ENCODE measurements at places on chromosomes 6 and 20.

GRCh38 chr6:92050216-92050615 is 1369.1 kb downstream of the EPHA7 start:
- no peak for DNase-seq

GRCh38 chr6:70414813-70415212 is 1.5 kb downstream of the FAM135A start:
- DNase-seq: no peak

DNA sequence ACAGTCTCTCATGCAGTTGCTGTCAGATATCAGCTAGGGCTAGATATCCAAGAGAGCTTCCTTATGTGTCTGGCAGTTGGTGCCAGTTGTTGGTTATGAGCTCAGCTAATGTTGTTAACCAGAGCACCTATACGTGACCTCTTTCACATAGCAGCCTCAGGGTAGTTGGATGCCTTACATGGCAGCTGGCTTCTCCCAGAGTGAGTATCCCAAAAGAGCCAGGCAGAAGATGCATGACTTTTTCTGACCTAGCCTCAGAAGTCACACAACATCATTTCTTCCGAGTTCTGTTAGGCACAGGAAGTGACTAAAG is 175.7 kb downstream of the VEGFA start:
- DNase-seq: no peak

- DNase-seq: no peak
These were observed 749 bp downstream of the FRK start for GRCh38 chr6:116059713-116060571.

- no peak for DNase-seq
These were observed 47.1 kb downstream of the FHL5 start for GRCh38 chr6:96610019-96610418.

GRCh38 chr20:48829940-48830339 is 2.1 kb upstream of the PREX1 start:
- no peak for DNase-seq

DNA sequence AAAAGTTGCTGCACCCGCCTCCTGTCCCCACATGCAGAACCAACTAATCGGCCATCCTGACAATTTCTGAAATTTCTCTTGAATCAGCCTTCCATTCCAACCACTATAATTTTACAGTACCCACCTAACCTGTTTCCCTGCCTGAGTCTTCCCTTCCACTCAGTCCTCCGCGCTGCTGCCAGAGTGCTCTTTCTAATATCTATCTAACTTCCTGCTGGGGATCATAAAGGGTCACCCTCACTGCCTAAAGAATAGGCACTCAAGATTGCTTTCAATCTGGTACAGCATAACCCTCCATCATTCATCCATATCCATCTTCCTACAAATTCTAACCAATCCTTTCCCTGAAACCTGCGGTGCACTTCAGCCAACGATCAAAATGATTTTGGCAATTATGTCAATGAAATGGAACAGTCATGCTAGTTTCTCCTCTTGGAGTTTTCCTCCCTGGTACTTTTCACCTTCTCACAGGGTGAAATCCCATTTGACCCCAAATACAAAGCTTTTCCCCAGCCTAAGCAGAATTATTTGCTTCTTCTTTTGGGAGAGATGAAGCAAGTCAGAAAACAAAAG is 117.5 kb upstream of the BEND6 start:
- DNase-seq: no peak

DNA sequence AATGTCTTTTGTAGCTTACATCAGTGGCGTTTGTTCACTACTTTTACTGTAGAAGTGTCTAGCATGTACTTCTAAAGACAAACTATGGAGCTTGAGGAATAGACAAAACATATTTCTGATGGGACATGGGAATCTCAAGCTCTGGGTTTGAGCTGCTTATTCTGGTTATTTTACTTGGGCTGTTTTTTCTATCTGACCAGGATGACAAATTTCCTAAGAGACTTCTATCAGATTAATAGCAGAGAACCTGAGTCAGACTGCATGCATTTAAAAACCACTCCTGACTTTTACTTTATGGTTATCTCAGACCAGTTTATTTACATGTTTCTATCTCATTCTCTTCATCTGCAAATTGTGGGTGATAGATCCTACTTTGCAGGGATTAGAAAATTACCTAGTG is 1282.3 kb upstream of the GJE1 start:
- peak; percentile 4 for DNase-seq

- no peak for DNase-seq
These were observed 74.7 kb upstream of the SLC22A16 start for GRCh38 chr6:110551088-110551487.

- DNase-seq: no peak
These were observed 1847.3 kb upstream of the DEFB115 start for GRCh38 chr20:29409833-29410805.

- DNase-seq: no peak
These were observed 174.7 kb downstream of the ZFAND3 start for GRCh38 chr6:37994223-37994622.

DNA sequence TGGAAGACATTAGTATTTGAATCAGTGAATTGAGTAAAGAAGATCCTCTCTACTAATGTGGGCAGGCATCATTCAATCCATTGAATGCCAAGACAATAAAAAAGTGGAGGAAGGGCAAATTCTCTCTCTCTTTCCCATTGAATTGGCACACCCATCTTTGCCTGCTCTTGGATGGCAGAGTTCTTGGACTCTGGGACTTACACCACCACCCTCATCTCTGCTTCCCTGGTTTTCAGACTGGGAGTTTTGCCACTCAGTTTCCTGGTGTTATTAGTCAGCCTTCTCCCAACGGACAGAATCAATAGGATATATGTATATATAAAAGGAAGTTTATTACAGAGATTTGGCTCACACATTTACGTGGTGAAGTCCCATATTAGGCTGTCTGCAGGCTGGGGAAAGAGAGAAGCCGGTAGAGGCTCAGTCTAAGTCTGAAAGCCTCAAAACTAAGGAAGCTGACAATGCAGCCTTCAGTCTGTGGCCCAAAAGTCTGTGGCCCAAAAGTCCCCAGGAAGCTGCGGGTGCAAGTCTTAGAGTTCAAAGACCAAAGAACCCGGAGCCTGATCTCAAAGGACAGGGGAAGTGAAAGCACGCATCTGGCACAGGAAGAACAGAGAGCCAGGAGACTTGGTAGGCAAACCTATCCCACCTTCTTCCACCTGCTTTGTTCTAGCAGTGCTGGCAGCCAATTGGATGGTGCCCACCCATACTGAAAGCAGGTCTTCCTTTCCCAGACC is 64.4 kb downstream of the SMPDL3A start:
- no peak for DNase-seq

GRCh38 chr6:87756858-87757257 is 54.8 kb upstream of the AKIRIN2 start:
- no peak for DNase-seq

DNA sequence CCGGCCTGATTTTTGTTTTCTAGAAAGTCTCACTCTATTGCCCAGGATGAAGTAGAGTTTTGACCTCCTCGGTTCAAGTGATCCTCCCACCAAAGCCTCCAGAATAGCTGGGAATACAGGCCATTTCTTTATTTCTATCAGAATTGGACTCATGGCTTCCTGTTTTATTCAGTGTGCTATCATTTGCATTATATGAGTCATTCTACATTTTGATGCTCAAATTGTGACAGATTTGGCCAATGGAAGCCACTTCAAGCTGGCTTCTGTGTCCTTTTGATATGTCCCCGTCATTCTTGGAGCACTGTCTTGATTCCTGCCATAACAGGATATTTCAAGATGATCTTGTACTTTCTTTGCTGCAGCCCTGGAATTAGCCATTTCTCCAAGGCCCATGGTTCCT is 75.1 kb downstream of the CNBD2 start:
- DNase-seq: no peak

DNA sequence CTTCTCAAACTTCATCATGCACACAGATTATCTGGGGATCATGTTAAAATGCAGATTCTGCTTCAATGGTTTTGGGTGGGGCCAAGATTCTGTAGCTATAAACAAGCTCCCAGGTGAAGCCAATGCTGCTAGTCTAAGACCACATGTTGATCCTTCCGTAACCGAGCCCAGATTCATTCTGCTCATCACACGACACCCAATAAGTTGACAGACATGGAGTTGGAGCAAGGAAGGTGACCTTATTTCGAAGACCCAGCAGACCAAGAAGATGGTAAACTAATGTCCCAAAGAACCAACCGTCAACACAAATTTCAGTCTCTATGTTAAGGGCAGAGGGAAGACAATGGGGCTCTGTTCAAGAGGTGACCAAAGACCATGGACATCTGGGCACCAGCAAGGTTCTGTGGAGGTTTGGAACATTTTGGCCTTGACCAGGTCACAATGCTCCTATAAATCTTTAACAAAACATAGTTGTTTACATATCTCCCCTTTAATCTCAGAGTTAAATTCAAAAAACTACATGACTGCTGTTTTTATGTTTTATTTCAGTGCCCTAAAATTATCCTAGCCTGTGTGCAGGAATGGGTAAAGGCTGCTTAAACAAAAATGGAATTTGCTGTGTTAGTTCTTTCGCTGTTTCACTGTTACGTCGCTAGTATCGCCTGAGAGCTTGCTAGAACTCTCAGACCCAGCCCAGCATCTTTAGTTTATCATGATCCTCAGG is 50.1 kb downstream of the SPTLC3 start:
- no peak for DNase-seq

GRCh38 chr20:7977709-7978108 is 37.5 kb upstream of the HAO1 start:
- no peak for DNase-seq

GRCh38 chr20:51584737-51585136 is 42.2 kb upstream of the NFATC2 start:
- no peak for DNase-seq

DNA sequence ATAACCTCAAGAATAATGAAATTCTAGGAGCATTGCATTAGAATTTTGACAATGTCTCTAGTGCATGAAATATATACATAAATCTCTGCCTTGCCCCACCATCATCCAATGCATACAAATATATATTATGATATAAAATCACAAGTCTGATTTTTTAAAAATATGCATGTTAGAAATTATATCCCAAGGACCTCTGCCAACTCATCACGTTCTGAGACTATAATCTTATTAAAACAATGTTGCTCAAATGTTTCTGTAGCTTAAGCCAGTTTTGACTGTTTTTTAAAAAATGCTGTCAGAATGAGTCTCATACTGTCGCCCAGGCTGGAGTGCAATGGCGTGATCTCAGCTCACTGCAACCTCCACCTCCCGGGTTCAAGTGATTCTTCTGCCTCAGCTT is 287.0 kb upstream of the SOX4 start:
- DNase-seq: no peak

DNA sequence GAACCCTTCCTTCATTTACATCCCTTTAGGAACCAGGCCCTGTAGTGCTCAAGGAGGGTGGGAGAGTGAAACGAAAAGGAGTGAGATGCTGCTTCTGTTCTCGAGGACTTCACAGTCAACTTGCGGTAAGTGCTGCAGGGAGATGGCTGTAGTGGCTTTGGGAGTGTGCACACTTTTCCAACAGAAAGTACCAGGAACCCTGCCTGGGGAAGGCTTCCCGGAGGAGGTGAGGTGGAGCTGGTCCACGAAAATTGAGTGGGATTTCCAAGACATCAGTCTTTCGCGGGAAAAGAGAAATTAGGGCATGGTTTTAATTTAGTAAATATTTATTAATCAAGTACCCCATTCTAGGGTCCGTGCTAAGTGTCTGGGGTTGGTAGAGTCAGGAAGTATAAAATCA is 12.7 kb downstream of the TRIM31 start:
- no peak for DNase-seq

DNA sequence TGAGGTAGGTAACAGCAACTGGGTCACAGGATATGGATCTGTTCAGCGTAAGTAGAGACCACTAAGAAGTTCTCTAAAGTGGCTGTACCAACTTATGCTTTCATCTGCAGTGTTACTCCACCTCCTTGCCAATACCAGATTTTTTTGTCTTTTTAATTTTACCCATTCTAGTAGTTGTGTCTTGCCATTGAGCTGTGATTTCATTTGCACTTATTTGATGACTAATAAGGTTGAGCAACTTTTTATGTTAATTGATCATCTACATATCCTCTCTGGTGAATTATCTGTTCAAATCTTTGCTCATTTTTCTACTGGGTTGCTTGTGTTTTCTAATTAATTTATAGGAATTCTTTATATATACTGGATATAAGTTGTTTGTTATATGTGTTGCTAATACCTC is 82.9 kb downstream of the OGFRL1 start:
- no peak for DNase-seq

GRCh38 chr6:165663377-165663735 is 315 bp upstream of the PDE10A start:
- DNase-seq: no peak

GRCh38 chr20:57190536-57191264 is 75.7 kb downstream of the BMP7 start:
- DNase-seq: no peak
